H4 (cell line): ENCODE measurements at places on chromosomes 1 and 21.

DNA sequence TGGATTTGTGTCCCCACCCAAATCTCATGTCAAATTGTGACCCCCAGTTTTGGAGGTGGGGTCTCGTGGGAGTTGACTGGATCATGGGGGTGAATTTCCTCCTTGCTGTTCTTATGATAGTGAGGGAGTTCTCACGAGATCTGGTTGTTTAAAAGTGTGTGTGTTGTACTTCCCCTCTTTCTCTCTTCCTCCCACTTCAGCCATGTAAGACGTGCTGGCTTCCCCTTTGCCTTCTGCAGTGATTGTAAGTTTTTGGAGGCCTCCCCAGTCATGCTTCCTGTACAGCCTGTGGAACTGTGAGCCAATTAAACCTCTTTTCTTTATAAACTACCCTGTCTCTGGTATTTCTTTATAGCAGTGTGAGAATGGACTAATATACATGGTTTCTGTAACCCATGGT lies 64.6 kb downstream of the RHOU start:
- no peak for DNase-seq

GRCh38 chr1:180228648-180229482 lies 1.2 kb upstream of the LHX4 start:
- no peak for DNase-seq

- DNase-seq: no peak
Measured at GRCh38 chr1:8816831-8817411, 519 bp downstream of the RERE start.

- no peak for DNase-seq
Measured at GRCh38 chr1:246232126-246232525, 275.0 kb downstream of the SMYD3 start.

DNA sequence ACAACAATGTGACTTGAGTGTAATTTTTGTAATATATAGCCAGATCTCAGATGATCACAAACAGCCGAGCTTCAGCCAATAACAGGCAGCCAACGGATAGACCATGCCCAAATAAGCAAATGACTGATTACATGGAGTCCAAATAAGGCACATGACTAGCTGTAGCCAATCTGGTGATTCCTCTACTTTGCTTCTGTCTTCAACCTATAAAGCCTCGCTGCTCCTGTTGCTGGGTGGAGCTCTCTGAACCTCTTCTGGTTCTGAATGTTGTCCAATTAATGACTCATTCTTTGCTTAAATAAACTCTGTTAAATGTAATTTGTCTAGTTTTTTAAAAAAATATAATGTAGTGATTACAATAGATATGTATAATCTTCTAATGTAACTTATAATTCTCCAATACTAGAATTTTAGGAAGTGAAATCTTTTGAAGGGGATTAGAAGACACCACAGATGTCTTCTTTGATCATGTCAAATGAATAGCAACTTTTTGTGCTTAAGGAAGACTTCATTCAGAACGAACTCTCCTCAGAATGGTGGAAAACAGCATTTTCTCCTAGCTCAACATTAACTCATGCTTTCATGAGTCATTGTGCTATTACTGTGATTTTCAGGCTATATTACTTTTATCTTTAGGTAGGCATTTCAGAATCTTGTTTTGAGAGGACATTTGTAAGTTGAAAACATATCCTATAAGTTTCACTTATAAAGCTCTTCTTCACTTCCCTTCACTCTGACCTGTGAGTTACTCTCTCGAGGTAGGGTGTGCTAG lies 857.8 kb upstream of the B3GALT2 start:
- DNase-seq: peak; percentile 27

DNA sequence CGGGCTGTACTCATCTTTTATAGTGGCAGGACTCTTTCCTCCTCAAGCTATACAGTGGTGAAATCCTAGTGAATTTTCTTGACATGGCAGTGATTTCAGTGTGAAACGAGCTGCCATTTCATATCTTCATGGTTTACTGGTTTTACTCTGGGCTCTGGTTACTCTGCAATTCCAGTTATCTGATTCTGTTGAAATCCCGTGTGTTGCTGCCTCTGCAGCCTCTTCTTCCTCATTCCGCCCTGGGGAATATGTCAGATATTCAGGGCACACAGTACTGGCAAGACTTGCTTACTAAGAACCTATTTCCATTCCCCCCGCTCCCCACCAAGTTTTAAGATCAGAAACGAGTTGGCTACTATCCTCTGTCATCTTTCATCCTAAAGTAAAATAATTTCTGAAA lies 7.9 kb upstream of the OR2B11 start:
- DNase-seq: no peak

GRCh38 chr1:16082283-16083038 lies 9.0 kb upstream of the FAM131C start:
- DNase-seq: peak; percentile 42

DNA sequence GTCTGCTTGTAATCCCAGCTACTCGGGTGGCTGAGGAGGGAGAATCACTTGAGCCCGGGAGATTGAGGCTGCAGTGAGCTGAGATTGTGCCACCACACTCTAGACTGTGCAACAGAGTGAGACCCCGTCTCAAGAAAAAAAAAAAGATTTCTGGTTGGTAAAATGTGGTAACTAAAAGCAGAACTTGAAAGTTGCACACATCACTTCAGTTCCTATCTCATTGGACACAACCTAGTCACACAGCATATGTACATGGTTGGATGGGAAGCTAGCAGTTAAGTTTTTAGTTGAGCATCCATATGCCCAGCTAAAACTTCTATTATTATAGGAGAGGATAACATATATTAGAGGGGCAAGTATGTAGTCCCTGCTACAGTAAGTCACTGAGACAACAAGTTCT lies 22.1 kb downstream of the BCAS2 start:
- no peak for DNase-seq

- DNase-seq: no peak
Measured at GRCh38 chr1:41305576-41306363, 55.5 kb upstream of the FOXO6 start.

DNA sequence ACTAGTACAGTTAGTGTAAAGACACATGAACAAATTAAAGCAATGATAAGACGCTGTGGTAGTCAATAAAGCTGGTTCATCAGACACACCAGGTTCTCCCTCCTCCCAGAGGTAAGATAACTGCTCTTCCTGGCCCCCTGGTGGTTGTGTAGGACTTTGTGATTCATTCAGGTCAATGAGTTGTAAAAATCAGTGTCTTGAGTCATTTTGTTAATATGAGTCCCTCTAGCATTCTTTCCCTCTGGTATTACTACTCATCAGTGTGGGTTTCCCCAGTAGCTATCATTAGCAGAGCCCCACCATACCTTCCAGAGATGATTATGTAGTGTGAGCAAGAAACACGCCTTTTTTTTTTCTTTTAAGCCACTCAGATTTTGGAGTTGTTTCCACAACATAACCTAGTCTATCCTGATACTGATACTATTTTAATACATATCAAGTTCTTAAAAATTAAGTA lies 3.6 kb upstream of the SETDB1 start:
- peak; percentile 71 for DNase-seq

DNA sequence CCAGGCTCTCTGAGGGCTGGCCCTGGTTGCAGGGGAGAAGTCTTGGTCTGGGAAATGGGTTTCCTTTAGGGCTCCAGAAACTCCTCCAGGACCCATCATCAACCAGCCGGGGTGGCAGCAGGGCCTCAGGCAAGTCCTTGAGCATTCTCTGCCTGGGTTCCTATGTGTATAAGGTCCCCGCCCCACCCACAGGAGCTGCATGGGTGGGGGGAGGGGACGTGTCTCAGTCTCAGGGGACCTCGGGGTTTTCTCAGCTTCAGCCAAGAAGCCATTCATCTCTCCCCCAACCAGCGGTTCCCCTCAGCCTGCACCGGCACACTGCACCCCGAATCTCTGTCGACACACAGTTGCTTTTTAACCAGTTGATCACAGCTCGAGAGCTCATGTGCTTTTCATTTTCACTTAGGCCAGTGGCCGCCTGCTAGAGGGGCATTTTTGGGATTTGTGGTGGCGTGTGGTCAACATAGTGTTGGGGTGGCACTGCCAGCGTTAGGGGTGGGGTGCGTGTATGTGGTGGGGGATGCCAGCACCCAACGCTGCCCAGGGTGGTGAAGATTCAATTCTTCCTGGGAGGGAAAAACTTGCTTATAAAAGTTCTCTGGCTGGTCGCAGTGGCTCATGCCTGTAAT lies 6.5 kb downstream of the RUNX3 start:
- DNase-seq: no peak

DNA sequence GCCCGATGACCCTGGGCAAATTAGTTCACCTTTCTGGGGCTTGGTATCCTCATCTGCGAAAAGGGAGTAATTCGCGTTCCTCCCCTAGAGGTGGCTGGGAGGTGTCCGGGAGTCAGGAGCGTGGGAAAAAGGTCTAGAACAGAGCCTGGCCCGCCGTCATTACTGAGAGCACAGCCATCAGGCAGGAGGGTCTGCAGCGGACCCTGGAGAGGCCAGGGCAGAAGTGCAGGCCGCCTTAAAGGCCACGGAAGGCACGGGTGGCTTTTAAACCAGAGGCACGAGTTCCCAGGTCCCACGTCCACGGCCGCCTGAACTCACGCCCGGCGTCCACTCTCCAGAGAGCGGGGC lies 850 bp downstream of the PANK4 start:
- DNase-seq: no peak

DNA sequence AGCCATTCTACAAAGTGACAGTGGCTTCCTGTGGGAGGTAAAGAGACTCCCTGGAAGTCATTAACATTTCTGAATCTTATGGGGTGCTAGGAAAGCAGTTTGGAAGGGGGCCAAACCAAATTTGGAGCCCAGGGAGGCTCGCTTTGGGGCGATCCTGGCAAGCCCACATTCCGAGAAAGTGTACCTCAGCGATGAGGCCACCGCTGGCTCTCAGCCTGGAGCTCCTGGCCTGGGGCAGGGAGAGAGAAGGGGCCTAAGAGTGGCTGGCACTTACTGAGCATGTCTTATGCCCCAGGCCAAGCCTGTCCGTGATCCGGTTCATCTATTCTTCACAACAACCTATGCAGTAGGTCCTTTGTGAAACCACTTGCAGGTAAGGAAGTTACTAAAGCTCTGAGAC lies 98.8 kb downstream of the CCDC185 start:
- DNase-seq: no peak

GRCh38 chr1:160486453-160486852 lies 36.6 kb downstream of the SLAMF6 start:
- no peak for DNase-seq

DNA sequence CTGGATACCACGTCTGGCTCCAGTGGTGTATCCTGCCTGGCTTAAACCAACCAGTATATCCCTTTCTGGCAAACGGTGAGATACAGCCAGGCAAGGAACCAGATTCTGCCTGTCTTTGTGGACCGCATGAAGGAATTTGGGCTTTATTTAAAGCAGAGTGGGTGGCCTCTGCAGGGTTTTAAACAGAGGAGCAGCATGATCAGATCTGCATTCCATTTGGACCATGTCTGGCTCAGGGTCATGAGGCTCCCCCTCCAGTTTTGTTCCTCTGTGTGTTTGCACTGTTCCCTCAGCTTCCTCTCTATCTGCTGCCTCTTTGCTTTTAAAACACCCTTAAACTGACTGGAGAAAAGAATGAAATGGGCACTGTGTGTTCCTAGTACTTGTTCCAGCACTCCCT lies 195.0 kb downstream of the GIPC2 start:
- no peak for DNase-seq

GRCh38 chr1:64343823-64344190 lies 126.1 kb upstream of the CACHD1 start:
- peak; percentile 71 for DNase-seq

- no peak for DNase-seq
Measured at GRCh38 chr1:6472391-6472790, 6.4 kb upstream of the TNFRSF25 start.

GRCh38 chr1:184698016-184698415 lies 56.6 kb downstream of the EDEM3 start:
- no peak for DNase-seq

DNA sequence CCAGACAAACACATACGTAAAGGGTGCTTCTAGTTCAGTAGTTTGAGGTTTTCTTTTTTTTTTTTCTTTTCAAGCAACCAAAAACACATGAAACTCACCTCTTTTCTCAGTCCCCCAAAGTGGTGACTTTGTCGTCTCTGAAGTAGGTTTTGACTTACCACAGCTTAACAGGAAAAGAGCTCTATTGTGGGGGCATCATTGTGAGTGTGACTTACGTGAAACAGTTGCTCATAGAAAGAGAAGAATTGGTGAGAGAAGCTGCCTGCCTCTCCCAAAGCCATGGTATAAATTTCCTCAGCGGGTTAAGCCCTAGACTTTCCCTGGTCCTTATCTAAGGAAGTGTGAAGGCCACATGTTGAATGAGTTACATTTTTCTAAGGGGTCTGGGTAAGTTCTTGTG lies 11.9 kb downstream of the FASLG start:
- no peak for DNase-seq

GRCh38 chr1:201537028-201537427 lies 1.9 kb upstream of the NAV1 start:
- no peak for DNase-seq

- no peak for DNase-seq
Measured at GRCh38 chr21:23955135-23955843, 1652.0 kb downstream of the MRPL39 start.

GRCh38 chr1:27772036-27772931 lies 735 bp upstream of the STX12 start:
- no peak for DNase-seq

GRCh38 chr1:89149229-89149628 lies 23.3 kb upstream of the GBP2 start:
- DNase-seq: no peak

DNA sequence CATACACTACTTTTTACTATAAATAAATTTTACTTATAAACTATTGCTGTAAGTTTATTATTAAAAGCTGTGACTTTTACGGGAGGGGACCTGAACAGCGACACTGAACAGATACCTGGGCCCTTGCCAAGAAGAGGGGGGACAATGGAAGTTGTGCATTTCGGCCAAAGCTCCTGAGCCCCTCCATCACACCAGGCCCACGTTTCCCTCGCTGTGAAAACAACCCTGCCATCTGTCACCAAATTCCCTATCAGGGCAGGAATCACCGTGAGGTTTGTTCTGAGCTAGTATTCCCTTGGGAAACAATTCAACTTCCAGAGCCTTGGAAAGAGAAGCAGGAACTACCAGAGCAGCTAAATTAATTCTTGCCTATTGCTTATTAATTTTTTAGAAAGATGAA lies 37.0 kb downstream of the VTCN1 start:
- DNase-seq: no peak

- DNase-seq: no peak
Measured at GRCh38 chr1:85975912-85976371, 180.6 kb downstream of the COL24A1 start.

DNA sequence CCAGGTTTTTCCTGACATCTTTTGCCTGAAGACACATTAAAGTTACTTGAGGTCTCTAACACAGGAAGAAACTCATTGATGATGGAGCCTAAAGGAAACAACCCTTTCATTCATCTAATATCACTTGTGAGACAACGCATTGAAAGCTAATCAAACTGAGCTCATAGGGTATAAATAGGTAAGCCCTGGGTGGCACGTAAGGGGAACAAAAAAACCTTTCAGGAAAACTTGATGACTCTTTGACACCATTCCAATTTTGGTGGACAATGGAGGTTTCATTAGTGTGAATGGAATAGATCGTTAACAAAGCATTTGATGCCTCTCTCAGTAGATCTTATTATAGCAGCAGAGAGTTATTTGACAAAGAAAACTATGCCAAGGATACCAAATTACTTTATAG lies 80.7 kb upstream of the DUSP10 start:
- no peak for DNase-seq

- DNase-seq: no peak
Measured at GRCh38 chr1:45862008-45862407, 58.6 kb downstream of the MAST2 start.

GRCh38 chr1:231421546-231421970 lies 529 bp downstream of the EGLN1 start:
- no peak for DNase-seq

GRCh38 chr1:198845851-198846250 lies 207.0 kb downstream of the PTPRC start:
- no peak for DNase-seq
